ENCODE measurements at places on chromosomes 7 and 10.

- no peak for DNase-seq
Observed at GRCh38 chr7:79930604-79931003, 204.0 kb upstream of the GNAI1 start.

GRCh38 chr7:48904975-48905374, 19.4 kb upstream of the CDC14C start:
- no peak for DNase-seq

DNA sequence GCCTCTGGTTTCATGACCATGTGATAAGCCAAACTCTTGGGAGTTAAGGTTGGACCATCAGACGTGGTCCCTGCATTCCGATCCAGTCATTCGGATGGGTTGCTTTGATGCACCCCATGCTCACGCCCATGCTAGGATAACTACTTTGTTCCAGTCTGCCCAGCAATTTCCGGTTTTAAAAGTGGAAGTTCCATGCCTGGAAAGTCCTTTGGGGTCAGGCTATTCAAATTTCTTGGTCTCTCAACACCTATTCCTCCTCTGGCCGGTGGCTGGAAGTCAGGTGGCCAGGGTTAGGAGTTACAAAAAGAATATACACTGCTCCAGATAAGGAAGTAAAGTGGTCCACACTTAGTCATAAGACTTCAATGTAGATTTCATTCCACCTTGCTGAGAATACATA, 37.7 kb upstream of the HABP2 start:
- DNase-seq, result no peak

DNA sequence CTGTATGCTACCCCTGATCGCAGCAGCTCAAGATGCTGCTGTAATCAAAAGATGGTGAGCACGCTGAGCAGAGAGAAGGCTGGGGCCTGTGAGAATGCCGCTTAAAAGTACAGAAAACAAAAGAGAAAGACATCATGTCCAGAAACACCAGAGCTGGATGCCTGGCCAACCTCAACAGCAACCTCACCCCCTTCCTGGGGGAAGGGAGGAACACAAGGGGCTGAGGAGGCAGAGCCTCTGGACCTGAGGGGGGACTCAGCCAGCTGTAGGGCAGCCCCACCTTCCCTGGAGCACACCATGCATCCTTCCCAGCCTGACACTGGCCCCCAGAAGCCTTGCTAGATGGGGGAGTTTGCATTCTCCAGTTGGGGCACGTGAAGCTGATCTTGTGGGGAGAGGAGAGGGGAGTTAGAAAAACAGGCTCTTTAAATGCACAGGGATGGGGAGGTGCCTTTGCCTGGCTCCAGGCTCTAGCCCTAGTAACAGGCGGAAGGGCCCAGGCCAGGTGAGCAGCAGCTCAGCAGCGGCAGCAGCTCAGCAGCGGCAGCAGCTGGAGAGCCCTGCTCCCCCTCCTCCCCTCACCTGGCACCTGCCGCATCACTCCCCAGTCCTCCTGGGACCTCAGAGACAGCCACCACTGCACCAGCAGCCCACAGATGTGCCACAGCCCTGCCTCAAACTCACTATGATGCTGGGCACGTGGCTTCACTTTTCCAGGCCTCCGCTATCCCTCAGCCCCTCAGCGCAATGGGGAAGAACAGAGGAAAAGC, 156.3 kb downstream of the NEURL1 start:
- no peak for DNase-seq

DNA sequence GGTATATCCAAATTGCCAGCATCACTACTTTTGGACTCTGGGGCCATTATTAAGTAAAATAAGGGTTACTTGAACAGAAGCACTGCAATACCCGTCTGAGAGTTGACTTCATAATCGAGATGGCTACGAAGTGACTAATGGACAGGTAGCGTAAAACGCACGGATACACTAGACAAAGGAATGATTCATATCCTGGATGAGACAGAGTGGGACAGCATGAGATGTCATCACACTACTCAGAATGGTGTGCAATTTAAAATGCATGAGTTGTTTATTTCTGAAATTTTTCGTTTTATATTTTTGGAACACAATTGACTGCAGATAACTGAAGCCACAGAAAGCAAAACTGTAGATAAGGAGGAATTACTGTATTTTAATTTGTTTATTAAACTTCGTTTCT, 421.5 kb upstream of the LRGUK start:
- DNase-seq, result no peak

- DNase-seq, result no peak
Observed at GRCh38 chr7:143199040-143199439, 15.8 kb downstream of the TAS2R39 start.

GRCh38 chr10:44384601-44385025, 284 bp downstream of the CXCL12 start:
- peak; percentile 58 for DNase-seq

DNA sequence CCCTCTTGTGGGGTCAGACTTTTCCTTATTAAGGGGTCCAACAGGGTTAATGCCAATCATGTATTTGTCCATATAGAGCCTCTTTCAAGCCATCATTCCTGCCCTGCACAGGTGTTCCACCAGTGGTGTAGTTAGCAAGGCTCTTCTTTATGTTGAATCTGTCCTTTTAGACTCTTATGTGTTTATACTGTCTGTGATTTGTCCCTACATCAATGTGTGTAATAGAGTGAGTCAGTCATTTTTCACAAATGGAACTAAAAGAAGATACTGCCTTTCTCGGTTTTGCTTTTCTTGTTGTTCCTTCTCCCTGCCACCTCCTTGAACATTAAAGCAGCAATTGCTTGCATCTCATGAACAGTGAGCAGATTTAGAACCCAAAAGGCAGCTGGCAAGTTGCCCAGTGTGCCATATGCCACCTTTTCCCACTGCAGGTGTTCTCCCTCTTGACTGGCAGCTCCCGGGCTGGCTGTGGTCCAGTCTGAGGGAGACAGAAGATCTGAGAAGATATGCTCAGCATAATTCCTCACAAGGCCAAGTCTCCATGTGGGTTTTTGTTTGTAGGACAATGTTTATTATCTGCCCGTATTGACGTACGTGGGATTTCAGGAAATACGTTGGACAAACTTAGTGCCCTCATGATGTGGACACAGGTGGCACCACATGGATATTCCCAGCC, 154.1 kb downstream of the LHFPL3 start:
- DNase-seq, result no peak
